Melanocyte of skin (primary cell): ENCODE measurements at places on chromosomes 5 and 9. TPM values are rescaled to one million over a fixed set of nuclear protein-coding genes. Genes with fewer than 3 reads are reported as not detected.

The LURAP1L gene
- total RNA-seq = 1.5 and 5.9 TPM in 2 replicates

The PCDHB2 gene
- under 0.01 TPM in 1 of 2 replicates, not detected in the other for total RNA-seq

The ADRB2 gene
- total RNA-seq = 0.77 and 2.7 TPM in 2 replicates

The TLE1 gene
- total RNA-seq = 71.6 and 87.8 TPM in 2 replicates

The TMEM252 gene
- total RNA-seq = not detected in 2 replicates

The ZNF484 gene
- 11.7 and 13.7 TPM in 2 replicates for total RNA-seq

The SSBP2 gene
- 6.9 and 9.8 TPM in 2 replicates for total RNA-seq

The EDIL3 gene
- total RNA-seq = under 0.01 and 0.93 TPM in 2 replicates

The CTSV gene
- 3.6 and 7.2 TPM in 2 replicates for total RNA-seq

The FRMD3 gene
- total RNA-seq = under 0.01 and 0.36 TPM in 2 replicates

The SLCO4C1 gene
- total RNA-seq = under 0.01 TPM in 2 replicates
